HEK293T (cell line): ENCODE measurements at places on chromosomes 12 and 14.

GRCh38 chr12:126588586-126589249 is 1523.5 kb downstream of the AACS start:
- DNase-seq: no peak

- no peak for DNase-seq
These were observed 8.4 kb upstream of the EP400 start for GRCh38 chr12:131941116-131941986.

GRCh38 chr12:58850826-58851225 is 69.5 kb downstream of the LRIG3 start:
- DNase-seq: no peak

DNA sequence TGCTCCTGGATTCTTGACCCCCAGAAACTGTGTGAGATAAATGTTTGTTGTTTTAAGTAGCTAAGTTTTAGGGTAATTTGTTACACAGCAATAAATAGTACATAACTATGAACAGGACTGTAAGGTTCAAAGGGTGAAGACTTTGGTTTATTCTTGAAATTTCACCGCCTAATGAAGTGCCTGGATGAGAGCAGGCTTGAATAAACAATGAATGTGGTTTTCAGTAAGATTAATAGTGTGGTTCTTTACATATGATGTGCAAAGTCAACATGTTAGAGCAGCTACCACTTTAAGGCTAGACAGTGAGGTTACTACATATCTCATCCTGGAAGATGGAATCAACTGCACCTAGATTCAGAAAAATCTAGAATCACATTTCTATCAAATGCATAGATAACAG is 145.2 kb upstream of the BTG1 start:
- no peak for DNase-seq

GRCh38 chr14:90815822-90816662 is at the start of gene TTC7B:
Gene TTC7B, minus strand, starts transcription at chr14:90816430. Its CDS starts 135 bp downstream, at chr14:90816295.
- DNase-seq: peak; percentile 88

GRCh38 chr12:90858252-90858651 is 96.7 kb downstream of the CCER1 start:
- DNase-seq: no peak

DNA sequence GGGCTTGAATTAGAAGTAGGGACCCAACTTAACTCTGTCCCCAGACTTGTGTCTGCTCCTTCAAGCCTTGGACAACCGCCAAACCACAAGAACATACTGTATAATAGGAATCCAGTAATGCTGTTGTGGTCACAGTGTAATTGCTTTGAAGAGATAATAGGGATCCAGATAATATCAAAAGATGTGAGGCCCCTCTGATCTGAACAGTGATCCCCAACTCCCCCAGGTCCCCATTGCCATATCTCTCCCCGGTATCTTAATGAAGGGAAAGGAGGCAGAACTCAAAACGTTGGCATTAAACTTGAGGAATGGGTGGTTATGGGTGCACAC is 8.5 kb upstream of the PLEKHH1 start:
- no peak for DNase-seq

GRCh38 chr14:50944647-50945413 is 547 bp upstream of the PYGL start:
- DNase-seq: peak; percentile 57

DNA sequence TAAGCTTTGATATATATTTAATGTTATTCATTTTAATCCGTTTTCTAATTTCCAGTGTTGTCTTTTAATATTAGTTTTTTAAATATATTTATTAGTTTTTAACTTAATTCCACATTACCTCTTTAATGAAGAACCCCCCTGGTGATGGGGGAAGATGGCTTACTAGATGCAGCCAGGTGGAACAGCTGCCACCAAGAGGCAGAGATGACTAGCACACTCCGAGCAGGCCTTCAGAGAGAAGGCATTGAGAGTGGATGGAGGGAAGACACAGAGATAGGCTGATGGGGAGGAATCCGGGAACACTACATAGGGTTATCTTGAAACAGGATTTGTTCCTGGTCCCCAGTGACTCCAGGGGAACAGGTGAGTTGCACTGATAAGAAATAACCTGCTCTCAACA is 771.6 kb downstream of the LRFN5 start:
- DNase-seq: no peak

GRCh38 chr12:122204167-122205052 is 901 bp downstream of the B3GNT4 start:
- DNase-seq: no peak

GRCh38 chr14:19823765-19824164 is 20.2 kb downstream of the OR4N2 start:
- DNase-seq: no peak

GRCh38 chr12:69879007-69879960 is 54.3 kb downstream of the MYRFL start:
- peak; percentile 75 for DNase-seq
